ENCODE measurements at places on chromosomes 5 and 9.

GRCh38 chr9:128903871-128904620 is 16.7 kb upstream of the PHYHD1 start:
- no peak for DNase-seq

- no peak for DNase-seq
Observed at GRCh38 chr9:28909526-28909925, 1336.2 kb upstream of the C9orf72 start.

- DNase-seq = no peak
Observed at GRCh38 chr5:82881571-82882174, 195.5 kb downstream of the TMEM167A start.

GRCh38 chr9:131116281-131117120 is 8.9 kb upstream of the NUP214 start:
- peak; percentile 5 for DNase-seq

GRCh38 chr9:21830589-21830988 is 28.2 kb downstream of the MTAP start:
- no peak for DNase-seq

GRCh38 chr5:55421074-55421529 is 113.3 kb downstream of the MTREX start:
- no peak for DNase-seq

DNA sequence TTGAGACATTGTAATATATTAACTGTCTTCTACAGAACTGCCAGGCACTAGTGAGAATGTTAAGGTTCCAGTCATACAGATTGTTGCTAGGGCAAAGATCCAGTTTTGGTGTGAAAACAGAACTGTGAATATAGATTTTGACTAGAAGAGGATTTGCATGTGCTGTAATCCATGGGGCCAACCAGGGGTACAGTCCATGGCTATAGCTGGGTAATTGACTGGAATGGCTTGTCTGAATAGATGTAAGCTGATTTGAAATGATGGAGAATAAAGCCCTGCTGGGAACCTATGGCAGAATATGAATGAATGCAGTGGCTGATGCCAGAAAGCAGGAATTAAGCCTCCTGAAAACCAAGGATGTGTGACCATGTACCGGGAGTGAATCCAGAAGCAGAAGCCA is 748.5 kb upstream of the CDH10 start:
- no peak for DNase-seq

- DNase-seq = no peak
Observed at GRCh38 chr9:7150153-7150890, 392.5 kb downstream of the KDM4C start.

DNA sequence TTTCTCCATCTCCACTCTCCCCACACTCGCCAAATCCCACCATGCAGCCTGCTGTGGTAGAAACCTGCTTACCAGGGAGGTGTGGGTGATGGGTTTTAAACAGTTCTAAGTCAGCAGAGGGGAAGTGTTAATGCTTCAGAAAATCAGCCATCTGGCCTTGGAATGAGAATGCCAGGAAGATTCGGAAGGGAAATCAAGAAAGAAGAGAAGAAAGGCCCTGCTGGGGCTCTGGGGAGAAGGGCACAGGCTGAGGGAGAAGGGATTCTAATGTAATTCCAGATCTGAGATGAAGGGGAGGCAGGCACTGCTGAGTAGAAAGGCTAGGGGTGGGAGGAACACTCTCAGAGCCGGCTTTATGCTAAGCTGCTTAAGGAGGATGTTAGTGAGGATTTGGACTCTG is 434.7 kb upstream of the DMAC1 start:
- DNase-seq = no peak

DNA sequence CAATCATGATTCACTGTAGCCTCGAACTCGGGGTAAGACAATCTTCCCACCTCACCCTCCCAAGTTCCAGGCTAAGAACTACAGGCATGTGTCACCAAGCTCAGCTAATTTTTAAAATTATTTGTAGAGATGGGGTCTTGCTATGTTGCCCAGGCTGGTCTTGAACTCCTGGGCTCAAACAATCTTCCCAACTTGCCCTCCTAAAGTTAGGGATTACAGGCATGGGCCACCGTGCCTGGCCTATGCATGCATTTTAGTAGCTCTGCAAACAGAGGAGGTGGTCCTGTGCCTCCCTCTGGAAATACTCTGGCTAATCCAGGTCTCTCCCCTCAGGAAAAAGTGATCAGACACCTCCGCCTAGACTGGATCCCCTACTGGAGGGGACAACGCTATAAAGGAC is 21.5 kb upstream of the TRIM14 start:
- DNase-seq = no peak

DNA sequence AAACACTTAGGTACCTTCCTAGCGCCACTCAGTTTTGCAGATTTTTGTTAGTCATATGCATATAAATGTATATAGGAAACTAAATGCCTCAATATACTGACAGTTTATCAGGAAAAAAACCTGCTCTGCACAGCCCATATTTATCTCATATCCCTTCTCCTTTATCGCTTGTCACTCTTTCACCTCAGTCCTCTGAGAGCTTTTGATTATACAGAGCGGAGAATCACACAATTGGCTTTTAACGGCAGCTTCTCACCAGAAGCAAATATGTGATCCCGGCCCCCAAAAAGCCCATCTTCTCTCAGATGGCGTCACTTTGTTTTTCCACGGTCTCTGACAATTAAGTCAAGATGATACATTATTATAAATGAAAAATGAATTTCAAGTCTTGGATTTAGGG is 362.6 kb downstream of the DNAH5 start:
- no peak for DNase-seq

DNA sequence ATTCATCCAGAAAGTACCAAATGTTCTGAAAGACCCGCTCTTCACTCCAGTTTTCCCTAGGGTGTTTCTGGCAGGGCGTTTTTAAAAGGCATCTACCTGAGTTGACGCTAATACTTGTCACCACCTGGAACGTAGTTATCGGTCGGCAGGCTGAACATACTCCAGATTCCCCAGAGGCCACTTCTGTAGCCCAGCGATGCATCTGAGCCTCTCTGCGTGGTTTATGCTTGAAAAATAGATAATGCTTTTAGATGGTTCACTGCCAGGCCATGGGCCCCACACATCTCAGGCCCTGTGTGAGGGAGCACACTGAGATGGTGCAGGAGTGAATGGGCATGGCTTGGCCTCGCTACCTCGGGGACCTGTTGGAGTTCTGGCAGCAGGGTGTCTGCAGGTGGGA is 33.0 kb upstream of the NCS1 start:
- DNase-seq = no peak

GRCh38 chr9:128118971-128119665 is 8.4 kb downstream of the PTGES2 start:
- DNase-seq = no peak

GRCh38 chr9:9002826-9003583 is 1203.4 kb upstream of the DMAC1 start:
- no peak for DNase-seq

DNA sequence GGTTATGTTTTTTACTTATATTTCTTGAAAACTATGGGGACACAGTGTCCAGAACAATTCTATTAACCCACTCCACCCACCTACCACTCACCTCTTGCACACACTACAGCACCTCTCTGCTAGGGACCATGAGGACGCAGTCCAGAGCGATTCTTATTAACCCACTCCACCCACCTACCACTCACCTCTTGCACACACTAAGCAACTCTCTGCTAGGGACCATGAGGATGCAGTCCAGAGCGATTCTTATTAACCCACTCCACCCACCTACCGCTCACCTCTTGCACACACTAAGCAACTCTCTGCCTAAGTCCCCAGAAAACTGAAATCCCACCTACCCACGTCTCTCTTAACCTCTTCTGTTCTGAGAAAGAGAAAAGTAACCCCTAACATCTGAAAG is 2.2 kb upstream of the SHROOM1 start:
- no peak for DNase-seq

DNA sequence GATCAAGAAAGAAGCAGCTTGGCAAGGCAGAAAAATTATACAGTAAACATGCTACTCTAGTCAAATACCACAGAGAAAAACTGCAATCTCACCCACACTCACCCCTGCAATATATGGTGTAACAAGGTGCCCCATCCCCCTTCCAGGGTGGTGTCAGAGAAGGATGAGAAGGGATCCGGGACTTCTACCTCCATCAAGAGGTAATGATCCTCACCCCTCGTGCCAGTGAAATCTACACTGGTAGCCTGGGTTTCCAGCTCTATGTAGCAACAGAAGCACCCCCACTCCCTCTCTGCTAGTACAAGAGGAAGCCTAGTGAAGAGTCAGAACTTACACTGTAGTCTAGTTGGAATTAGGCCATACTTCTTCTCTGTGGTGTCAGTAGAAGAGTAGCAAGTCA is 18.9 kb downstream of the SLCO4C1 start:
- DNase-seq = no peak

DNA sequence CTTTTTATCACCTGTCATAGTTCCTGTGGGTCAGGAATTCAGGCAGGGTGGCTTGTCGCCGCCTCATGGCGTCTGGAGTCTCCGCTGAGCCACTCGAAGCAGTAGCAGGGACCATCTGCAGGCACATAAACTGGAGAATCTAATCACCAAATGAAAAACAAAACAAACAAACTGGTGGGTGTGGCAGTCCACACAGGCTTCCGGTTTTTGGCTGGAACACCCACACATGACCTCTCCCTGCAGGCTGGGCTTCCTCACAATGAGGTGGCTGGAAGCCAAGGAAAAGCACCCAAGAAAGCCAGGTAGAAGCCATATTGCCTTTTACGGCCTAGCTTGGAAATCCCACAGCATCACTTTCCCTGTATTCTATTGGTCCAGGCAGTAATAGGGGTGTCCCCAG is 197.0 kb downstream of the SYK start:
- no peak for DNase-seq

- DNase-seq = no peak
Observed at GRCh38 chr9:37035648-37036370, 1.7 kb upstream of the PAX5 start.

DNA sequence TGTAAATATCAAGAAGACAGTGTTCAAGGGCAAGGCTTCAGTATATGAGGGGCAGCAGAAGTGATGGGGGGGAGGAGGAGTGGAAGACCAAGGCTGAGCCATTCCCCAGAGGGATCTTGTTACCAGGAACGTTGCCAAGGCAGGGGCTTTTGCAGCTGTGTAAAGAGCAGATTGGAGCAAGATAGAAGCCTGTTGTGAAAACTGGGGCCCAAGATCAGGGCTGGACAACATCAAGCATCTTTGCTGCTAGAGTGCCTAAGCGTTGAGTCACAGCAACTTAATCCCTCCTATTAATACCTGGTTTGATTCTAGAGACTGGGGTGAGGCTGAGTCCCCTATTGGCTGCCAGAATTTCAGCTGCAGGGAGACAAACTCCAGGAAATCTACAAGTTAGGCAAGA is 18.4 kb upstream of the ERCC6L2 start:
- DNase-seq = no peak

DNA sequence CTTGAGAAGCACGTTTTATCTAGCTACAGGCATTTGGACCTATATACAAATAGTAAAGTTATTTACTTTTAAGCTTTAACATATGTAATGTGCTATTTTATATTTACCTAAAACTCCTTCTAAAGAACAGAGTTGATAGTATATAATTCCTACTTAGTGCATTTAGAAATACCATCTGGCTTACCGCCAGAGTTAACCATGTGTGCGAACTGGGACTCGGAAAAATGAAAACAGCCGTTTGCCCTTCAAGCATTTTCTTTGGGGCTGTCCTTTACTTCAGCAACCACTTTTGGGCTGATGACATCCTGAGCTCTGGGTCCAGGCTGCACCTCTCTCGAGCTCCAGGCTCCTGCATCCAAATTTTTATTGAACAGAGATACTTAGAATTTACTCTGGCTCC is 21.9 kb upstream of the DHFR start:
- no peak for DNase-seq

- DNase-seq = no peak
Observed at GRCh38 chr5:50874306-50875001, 208.0 kb downstream of the PARP8 start.

DNA sequence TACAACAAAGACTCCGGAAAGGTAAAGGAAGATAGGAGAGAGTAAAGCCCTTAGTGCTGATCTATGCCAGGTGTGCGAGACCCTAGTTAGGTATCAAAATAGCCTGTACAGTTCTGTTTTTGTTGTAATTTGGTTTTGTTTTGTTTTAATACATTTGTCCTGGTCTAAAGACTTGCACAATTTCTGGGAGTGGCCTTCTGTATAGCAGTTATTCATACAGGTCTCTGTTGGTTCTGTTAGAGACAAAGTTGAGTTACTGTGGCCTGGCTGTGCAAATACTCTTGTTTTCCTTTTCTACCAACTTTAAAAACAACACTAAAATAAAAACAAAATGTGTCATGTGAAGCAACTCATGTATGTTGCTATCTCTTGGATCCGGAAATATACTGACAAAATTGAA is 163.6 kb downstream of the COMMD10 start:
- DNase-seq = no peak

- DNase-seq = no peak
Observed at GRCh38 chr5:68193481-68194036, 22.0 kb upstream of the PIK3R1 start.

DNA sequence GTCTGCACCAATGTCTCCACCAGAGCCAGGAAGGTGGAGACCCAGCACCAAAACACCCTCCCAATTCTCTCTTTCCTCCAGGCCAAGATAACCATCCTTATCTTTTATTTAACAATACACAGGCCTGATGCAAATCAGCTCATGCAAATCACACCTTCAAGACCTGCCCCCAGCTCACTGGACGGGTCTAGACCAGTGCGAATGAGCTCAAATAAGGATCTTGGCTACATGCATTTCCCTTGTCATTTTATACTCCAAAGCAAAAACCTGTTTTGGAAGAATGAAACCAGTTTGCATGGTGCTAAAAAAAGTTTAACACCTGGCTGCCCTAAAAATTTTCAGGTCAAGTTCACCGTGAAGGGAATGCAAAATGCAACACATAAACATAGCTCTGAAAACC is 31.9 kb upstream of the DAPK1 start:
- no peak for DNase-seq

GRCh38 chr5:78243639-78244038 is 50.9 kb downstream of the AP3B1 start:
- DNase-seq = no peak

- no peak for DNase-seq
Observed at GRCh38 chr9:70444904-70445303, 30.4 kb upstream of the KLF9 start.

DNA sequence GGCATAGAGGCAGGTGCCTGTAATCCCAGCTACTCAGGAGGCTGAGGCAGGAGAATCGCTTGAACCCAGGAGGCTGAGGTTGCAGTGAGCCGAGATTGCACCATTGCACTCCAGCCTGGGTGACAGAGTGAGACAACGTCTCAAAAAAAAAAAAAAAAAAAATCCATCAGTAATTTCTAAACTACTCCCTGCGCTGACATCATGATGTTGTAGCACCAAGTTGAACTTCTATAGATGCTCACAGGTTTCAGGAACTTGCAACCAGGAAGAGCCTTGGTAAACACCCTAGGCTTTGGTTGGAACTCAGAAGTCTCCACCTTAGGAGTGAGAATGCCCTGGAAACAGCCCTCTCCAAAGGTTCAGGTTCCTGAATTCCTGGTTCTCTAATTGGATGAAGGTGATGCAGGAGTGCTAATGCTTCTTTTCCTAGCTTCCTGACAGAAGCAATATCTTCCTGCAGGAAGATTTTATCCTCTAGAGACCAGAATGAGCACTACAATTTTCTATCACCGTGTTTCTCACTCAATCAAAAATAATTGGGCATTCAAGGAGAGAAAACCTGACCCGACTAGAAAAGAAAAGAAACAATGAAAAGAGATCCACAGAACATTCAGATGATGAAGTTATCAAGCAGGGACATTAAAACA is 469.6 kb downstream of the GADD45G start:
- DNase-seq = no peak
